Hepatocyte (in vitro differentiated cells): ENCODE measurements at places on chromosomes 13 and 19. TPM values are rescaled to one million over a fixed set of nuclear protein-coding genes. Genes with fewer than 3 reads are reported as not detected.
A peak's percentile ranks its signal among the peaks of the same experiment; 100 is the strongest.

DNA sequence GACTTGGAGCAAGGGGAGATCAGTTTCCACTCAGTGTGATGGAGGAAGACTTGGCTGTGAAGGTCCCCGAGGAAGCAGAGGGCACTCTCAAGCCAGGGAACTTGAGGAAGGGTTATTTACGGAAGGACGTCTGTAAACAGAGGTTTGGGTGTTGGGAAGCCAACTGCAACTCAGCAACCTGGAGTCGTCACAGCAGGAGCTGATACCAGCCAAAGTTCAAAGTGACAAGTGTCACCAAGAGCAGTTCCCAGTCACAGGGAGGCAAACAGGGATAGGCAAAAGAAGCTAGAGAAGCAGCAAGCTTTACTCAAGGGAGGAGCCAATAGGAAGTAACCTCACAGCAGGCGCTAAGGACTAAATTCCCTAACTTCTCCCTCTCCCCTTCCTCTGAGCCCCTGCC is 205.5 kb downstream of the EFNB2 start:
- H3K4me3 ChIP-seq, result no peak overlapping the region
- H3K27ac ChIP-seq, result no peak overlapping the region
- peak; percentile 30 for DNase-seq
- no peaks in the 10 kb centered on the region for H3K36me3 ChIP-seq
- H3K4me1 ChIP-seq, result no peaks in the 10 kb centered on the region
- H3K27me3 ChIP-seq, result no peaks in the 10 kb centered on the region

GRCh38 chr19:38333245-38333644 is 2.4 kb upstream of the CATSPERG start:
- H3K4me1 ChIP-seq, result peaks cover 6% of the 10 kb centered on the region
- H3K27me3 ChIP-seq, result no peaks in the 10 kb centered on the region
- no peak overlapping the region for H3K4me3 ChIP-seq

Gene PRR12
- 2.1 and 3.7 TPM in 2 replicates for total RNA-seq

GRCh38 chr13:70541451-70541850 is 433.2 kb upstream of the KLHL1 start:
- H3K27me3 ChIP-seq, result no peaks in the 10 kb centered on the region
- no peaks in the 10 kb centered on the region for H3K36me3 ChIP-seq
- H3K4me1 ChIP-seq, result no peaks in the 10 kb centered on the region

GRCh38 chr13:38685974-38686576 is 802 bp upstream of the FREM2 start:
- no peaks in the 10 kb centered on the region for H3K27me3 ChIP-seq
- no peaks in the 10 kb centered on the region for H3K36me3 ChIP-seq
- peak overlapping the region; percentile 67 for H3K4me3 ChIP-seq
- H3K4me1 ChIP-seq, result peaks cover 11% of the 10 kb centered on the region
- no peak overlapping the region for H3K27ac ChIP-seq

DNA sequence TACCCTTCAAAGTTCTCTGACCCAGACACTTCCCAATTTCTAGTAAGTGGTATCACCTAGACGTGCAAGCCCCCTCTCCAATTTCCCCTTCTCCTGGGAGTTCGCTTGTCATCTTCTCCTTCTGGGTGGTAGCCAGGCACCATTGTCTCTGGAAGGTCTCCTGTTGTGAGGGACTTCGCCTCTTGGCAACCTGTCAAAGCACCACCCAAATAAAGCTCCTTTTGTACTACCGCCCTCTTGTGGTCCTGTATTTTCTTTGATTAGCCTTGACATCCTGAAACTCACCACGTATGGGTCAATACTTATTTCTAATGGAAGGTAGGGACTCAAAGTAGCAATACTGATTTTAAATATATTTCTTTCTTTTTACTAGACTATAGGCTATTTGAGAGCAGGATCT is 8.2 kb downstream of the GPC5 start:
- peaks cover 20% of the 10 kb centered on the region for H3K27me3 ChIP-seq
- H3K27ac ChIP-seq, result no peak overlapping the region
- DNase-seq, result peak; percentile 47

- H3K36me3 ChIP-seq, result no peaks in the 10 kb centered on the region
- peak within 1 kb of the TSS; percentile 75 for H3K4me3 ChIP-seq
- no peaks in the 10 kb centered on the region for H3K27me3 ChIP-seq
- H3K27ac ChIP-seq, result peak within 1 kb of the TSS; percentile 98
Measured at GRCh38 chr19:7636691-7637373, at the start of gene STXBP2. Gene STXBP2 (plus strand): TSS chr19:7637110. CDS start chr19:7637150, 40 bp downstream.

GRCh38 chr19:28862238-28862637 is 350.7 kb downstream of the UQCRFS1 start:
- no peak overlapping the region for H3K4me3 ChIP-seq
- DNase-seq, result no peak
- H3K27ac ChIP-seq, result no peak overlapping the region
- H3K27me3 ChIP-seq, result no peaks in the 10 kb centered on the region

Gene GADD45B
- total RNA-seq, result 126 and 129 TPM in 2 replicates

DNA sequence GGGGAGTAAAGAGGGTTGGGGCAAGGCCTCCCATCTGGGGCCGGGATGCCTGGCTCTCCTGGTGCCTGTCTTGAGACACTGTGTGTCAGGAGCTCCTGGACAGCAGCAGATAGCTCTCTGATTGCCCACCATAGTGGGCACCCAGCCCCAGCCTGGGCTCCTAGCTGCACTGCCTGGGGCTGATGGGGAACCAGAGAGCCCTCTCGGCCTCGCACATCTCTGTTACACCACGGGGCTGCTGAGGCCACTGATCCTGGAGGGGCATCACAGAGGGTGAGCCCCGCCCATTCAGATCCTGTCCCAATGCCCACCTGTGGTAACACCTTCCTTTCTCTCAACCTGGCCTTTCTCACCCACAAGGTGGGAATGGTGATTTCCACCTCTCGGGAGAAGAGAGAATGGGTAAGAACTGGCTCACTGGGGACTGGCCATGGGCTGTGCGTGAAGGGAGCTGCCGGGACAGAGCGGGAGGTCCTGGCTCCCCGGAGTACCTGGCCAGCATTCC is 135.9 kb downstream of the URI1 start:
- no peak for DNase-seq
- H3K36me3 ChIP-seq, result no peaks in the 10 kb centered on the region
- no peaks in the 10 kb centered on the region for H3K4me1 ChIP-seq
- H3K27me3 ChIP-seq, result no peaks in the 10 kb centered on the region
- no peak overlapping the region for H3K4me3 ChIP-seq
- H3K27ac ChIP-seq, result no peak overlapping the region

Gene C5AR2
- 0.53 TPM in 1 of 2 replicates, not detected in the other for total RNA-seq

Gene PRKD2
- total RNA-seq, result 15.6 and 29.5 TPM in 2 replicates

Gene PTPRH
- total RNA-seq, result 30.9 and 31.5 TPM in 2 replicates

GRCh38 chr19:51938936-51939335 is 11.7 kb downstream of the ZNF613 start:
- H3K36me3 ChIP-seq, result peaks cover 30% of the 10 kb centered on the region
- no peak for DNase-seq
- H3K4me1 ChIP-seq, result no peaks in the 10 kb centered on the region
- H3K27me3 ChIP-seq, result no peaks in the 10 kb centered on the region

Gene IZUMO2
- not detected in 2 replicates for total RNA-seq

GRCh38 chr19:15971224-15971780 is 22.5 kb downstream of the OR10H4 start:
- H3K4me3 ChIP-seq, result no peak overlapping the region
- no peak for DNase-seq
- H3K36me3 ChIP-seq, result no peaks in the 10 kb centered on the region
- H3K27ac ChIP-seq, result no peak overlapping the region

GRCh38 chr13:67223024-67223423 is 7.1 kb downstream of the PCDH9 start:
- no peaks in the 10 kb centered on the region for H3K36me3 ChIP-seq
- no peak overlapping the region for H3K27ac ChIP-seq
- no peak overlapping the region for H3K4me3 ChIP-seq
- no peaks in the 10 kb centered on the region for H3K27me3 ChIP-seq

DNA sequence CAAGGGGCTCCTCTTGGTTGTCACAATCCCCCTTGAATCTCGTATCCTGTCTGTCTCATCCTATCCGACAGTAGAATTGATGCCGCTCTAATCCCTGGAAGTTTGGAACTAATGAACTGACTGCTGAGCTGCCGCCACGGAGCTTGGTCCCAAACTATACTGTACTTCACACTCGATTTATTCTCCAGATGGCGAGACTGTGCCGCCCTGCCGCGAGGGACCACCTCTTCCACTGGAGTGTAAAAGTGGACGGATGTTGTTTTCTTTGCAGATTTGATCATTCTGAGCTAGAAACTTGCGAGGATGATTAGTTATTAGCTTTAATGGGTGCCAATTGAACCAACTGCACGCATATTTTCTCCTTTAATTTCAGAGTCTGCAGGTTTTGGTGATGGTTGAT is 117.2 kb downstream of the ZIC5 start:
- no peak overlapping the region for H3K27ac ChIP-seq
- H3K27me3 ChIP-seq, result peaks cover 8% of the 10 kb centered on the region
- H3K4me3 ChIP-seq, result no peak overlapping the region

DNA sequence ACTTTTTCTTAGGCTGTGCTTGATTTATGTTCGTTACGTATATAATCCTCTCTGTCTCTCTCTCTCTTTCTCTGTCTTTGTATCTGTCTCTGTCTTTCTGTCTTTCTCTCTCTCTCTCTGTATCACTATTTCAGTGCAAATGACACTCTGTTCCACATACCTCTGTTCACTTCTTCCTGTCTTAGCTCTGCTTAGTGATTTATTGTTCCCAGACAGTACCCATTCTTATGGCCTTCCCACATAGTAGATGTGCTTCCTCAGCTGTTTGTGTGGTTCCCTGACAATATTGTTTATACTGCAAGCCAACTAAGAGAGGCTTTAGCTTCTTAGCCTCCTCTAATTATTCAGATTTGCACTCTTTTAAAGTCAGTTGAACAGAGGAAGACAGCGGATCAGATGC is 1244.2 kb downstream of the DIAPH3 start:
- H3K27me3 ChIP-seq, result no peaks in the 10 kb centered on the region
- H3K36me3 ChIP-seq, result no peaks in the 10 kb centered on the region
- no peak for DNase-seq
- no peaks in the 10 kb centered on the region for H3K4me1 ChIP-seq
- H3K27ac ChIP-seq, result no peak overlapping the region
- no peak overlapping the region for H3K4me3 ChIP-seq

Gene PDCD2L
- total RNA-seq, result 9.8 and 12.4 TPM in 2 replicates

DNA sequence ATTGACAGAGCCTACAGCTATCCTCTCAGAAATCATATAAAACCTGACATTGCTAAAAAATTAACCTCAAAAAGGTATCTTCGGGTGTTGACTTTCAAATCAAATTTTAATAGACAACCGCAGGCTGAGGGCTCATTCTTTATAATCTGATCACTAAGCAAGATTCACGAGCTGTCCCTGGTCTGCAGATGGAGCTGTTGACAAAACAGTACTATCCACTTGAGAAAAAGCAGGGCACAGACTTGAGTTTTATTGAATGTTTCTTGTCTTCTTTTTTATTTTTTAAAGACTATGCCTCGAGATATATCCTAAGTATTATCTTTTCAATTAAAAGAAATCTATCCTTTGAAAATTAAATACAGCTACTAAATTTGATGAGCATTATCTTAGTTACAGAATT is 540.5 kb downstream of the PCDH9 start:
- no peaks in the 10 kb centered on the region for H3K27me3 ChIP-seq
- H3K36me3 ChIP-seq, result no peaks in the 10 kb centered on the region
- H3K4me3 ChIP-seq, result no peak overlapping the region
- no peaks in the 10 kb centered on the region for H3K4me1 ChIP-seq

Gene VSIG10L
- 2.5 and 3.4 TPM in 2 replicates for total RNA-seq

DNA sequence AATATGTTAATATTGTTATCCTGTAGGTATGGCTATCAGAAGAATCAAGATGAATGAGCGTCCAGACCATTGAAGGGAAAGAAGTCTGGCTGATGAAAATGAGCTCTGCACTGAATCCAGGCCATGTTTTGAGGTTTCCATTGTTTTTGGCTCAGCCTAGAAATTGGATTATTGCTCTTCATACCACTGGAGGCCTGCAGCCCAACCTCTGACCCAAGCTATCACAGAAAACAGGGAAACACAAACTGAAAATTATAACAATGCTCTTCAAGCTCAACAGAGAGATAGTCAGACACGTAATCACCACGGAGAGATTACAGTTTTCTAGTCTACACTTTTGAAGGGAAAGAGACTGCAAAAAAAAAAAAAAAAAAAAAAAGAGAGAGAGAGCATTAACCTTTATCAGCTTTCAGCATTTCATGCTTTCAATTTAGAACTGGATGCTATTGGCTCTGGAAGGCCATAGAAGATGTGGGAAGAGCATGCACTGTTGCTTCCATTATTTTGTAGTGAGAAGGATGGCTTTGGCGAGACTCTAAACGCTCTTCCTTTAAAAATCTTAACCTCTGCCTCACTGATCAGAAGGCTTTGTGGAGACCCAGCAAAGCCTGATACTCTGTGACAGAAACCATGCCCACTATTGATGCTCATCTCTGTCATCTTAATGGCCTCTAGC is 10.8 kb downstream of the EDNRB start:
- no peaks in the 10 kb centered on the region for H3K36me3 ChIP-seq
- no peaks in the 10 kb centered on the region for H3K27me3 ChIP-seq
- peak overlapping the region; percentile 59 for H3K27ac ChIP-seq
- DNase-seq, result no peak
- H3K4me3 ChIP-seq, result no peak overlapping the region
- peaks cover 9% of the 10 kb centered on the region for H3K4me1 ChIP-seq

GRCh38 chr19:23285948-23286347 is 35.8 kb upstream of the ZNF724 start:
- no peaks in the 10 kb centered on the region for H3K36me3 ChIP-seq
- no peak overlapping the region for H3K4me3 ChIP-seq
- no peak overlapping the region for H3K27ac ChIP-seq
- H3K4me1 ChIP-seq, result no peaks in the 10 kb centered on the region
- DNase-seq, result no peak
- H3K27me3 ChIP-seq, result no peaks in the 10 kb centered on the region

DNA sequence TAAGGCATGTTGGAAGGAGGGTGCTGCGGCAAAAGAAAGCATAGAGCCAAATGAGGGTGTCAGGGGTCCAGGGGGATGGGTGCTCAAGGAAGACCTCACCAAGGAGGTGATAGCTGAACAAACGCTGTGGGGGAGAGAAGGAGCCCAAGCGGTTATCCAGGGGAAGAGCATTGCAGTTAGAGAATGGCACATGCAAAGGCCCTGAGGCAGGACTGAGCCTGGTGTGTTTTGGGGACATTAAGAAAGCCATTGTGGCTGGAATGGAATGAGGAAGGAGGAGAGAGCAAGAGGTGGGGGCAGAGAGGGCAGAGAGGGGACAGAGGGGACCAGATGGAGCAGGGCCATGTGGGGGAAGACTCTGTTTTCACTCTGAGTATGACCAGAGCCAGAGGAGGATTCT is 6.1 kb upstream of the MYH14 start:
- no peaks in the 10 kb centered on the region for H3K4me1 ChIP-seq
- H3K27me3 ChIP-seq, result peaks cover 15% of the 10 kb centered on the region
- no peaks in the 10 kb centered on the region for H3K36me3 ChIP-seq
- DNase-seq, result no peak
- no peak overlapping the region for H3K27ac ChIP-seq

Gene CEACAM8
- 0.08 TPM in 1 of 2 replicates, not detected in the other for total RNA-seq
